ENCODE measurements at places on chromosomes 12 and 14.
A peak's percentile ranks its signal among the peaks of the same experiment; 100 is the strongest.

- no peak for DNase-seq
Measured at GRCh38 chr14:67734675-67735074, 33.0 kb downstream of the RDH12 start.

DNA sequence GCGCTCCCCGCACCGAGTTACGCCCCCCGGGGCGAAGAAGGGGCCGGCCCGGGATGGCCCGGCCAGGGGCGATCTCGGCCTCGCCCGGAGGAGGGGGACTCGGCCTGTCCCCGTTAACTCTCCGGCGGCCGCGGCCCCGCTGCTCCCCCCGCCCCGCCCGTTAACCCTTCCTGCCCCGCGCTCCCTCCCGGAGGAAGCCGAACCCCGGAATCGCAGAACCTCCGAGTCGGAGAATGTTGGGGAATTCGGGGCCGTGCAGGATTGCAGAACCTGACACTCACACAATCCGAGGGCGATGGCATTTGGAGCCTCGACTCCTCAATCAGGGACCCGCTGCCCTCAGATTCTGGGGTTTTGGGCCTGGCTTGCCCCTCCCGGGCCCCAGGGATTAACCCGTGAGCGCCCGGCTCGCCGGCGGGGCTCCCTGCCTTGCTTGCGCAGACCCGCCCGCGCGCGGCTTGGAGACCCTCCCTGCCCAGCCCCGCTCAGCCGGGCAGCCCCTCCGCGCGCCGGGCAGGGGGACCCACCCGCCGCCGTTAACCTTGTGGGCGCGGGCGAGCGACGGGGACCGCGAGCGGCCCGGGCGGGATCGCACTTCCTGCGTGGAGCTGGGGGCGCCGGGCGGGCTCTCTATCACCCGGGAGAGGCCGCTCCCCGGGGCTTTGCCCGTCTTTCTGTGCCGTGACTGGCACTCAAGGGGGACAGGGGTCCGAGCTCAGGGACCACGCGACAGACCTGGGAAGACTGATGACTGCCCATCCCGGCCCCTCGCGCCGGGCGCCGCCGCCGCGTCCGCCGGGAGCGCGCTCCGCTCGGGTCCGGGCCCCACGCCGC lies 18.8 kb downstream of the BEGAIN start:
- DNase-seq = no peak

DNA sequence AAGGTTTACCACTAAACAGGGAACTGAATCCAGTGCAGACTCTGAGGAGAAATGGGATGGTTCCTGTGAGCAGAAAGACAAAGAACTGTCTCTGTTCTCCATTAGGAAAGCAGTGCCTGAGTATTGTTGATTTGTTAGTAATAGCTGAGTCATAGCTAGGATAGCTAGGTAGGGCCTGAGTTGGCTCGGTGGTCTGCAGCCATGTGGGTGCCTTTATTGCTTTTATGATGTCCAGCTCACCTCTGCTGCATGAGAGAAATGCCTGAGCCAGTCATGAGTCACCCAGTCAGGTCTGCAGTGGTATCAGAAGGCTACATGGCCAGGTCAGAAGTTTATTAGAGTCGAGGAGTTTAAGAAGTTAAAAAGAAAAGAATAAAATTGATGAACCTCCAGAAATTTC lies 24.2 kb downstream of the TRHDE start:
- DNase-seq = no peak

DNA sequence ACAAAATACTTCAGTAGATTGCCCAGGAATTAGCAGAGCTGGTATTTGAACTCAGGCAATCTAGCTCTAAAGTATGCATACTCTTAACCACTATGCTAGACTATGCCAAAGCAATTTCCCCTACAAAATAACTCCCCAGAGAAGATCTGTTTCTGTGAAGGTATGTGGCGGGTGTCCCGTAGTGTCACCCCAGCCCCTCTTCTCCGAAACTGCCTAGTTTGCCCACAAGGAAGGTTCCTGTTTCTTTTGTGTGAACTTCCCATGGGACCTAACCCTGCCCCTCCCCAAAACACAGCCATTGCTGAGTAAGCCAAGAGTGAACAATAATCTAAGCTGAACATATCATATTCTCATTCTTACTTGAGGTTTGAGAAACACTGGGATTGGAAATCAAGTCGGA lies 15.5 kb upstream of the RAP1B start:
- no peak for DNase-seq

- DNase-seq = peak; percentile 43
Measured at GRCh38 chr12:123388177-123388950, 4.4 kb downstream of the KMT5A start.

- DNase-seq = no peak
Measured at GRCh38 chr12:47954467-47955045, 8.8 kb upstream of the TMEM106C start.

- DNase-seq = no peak
Measured at GRCh38 chr12:108685469-108686260, 45.7 kb downstream of the CORO1C start.

- DNase-seq = no peak
Measured at GRCh38 chr14:105531894-105532623, 5.7 kb downstream of the TMEM121 start.

GRCh38 chr14:77116172-77116817 lies 18.2 kb downstream of the CIPC start:
- DNase-seq = no peak

- DNase-seq = no peak
Measured at GRCh38 chr14:94646481-94646880, 34.3 kb downstream of the SERPINA3 start.

GRCh38 chr14:75369506-75369905 lies 58.3 kb upstream of the JDP2 start:
- no peak for DNase-seq

DNA sequence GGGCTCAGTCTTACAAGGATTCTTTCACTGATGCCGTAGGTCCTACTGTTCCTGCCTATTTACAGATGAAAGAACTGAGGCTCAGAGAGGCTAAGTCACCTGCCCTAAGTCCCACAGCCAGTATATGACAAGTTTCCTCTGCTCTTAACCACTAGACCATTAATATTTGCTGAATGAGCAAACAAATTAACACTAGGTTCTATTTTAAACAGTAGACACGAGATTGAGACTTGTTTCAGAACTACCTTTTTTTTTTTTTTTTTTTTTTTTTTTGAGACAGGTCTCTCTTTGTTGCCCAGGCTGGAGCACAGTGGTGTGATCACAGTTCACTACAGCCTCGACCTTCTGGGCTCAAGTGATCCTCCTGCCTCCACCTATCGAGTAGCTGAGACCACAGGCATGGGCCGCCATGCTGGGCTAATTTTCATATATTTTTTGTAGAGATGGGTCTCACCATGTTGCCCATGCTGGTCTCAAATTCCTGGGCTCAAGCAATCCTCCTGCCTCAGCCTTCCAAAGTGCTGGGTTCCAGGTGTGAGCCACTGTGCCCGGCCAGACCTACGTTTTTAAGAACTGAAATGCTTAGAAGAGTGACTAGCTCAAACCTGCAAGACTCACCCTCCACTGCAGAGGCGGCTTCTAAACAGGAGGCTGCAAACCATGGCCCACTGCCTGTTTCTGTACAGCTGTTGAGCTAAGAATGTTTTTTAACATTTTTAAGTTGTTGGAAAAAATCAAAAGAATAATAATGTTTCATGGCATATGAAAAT lies 12.9 kb downstream of the SYNE3 start:
- DNase-seq = no peak

DNA sequence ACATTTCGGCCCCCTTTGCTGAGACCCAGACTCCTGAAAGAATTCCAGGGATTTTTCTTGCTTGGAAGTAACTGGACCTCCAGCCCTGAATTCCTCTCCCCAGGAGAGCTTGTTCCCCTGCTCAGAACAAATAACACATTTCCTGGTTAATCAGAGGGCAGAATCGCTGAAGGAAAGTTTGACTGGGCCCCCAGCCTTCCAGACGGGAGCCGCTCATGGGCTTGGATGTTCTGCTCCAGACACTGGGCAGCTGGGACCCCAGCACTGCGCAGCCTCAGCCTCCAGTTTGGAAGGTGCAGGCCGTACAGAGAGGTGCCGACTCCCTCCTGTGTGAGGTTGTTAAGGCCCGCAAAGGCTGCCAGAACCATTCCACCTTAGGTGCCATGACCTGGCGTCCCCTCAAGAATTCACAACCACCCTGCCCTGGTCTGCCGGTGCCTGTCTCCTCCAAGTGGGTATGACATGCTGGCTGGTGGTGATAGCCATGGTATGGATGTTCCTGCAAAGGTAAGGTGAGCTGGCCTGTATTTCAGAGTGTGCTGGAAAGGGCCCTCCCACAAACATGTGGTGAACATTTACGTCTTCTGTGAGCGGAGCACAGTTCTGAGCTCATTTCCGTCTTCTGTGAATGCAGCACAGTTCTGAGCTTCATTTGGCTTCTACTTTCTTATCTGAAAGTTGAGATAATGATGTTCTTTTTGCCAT lies 5.1 kb upstream of the LTBP2 start:
- DNase-seq = no peak

DNA sequence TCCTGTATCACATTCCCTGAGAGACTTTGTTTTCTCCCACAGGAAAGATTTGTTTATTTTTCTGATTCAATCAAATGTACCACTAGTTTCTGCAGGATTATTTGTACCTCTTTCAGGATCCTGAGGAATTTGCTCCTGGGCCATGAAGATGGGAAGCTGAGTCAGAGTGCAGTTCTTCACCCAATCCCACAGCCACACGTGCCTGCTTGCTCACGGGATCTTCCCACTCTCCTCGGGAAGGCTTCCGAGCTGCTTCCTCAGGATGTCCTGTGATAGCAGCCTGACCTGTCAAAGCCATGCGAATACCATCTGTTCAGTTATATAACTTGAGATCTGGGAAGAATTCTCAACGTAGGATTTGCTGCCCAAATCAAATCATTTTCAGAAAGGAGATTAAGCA lies 41.8 kb upstream of the HIF1A start:
- no peak for DNase-seq

DNA sequence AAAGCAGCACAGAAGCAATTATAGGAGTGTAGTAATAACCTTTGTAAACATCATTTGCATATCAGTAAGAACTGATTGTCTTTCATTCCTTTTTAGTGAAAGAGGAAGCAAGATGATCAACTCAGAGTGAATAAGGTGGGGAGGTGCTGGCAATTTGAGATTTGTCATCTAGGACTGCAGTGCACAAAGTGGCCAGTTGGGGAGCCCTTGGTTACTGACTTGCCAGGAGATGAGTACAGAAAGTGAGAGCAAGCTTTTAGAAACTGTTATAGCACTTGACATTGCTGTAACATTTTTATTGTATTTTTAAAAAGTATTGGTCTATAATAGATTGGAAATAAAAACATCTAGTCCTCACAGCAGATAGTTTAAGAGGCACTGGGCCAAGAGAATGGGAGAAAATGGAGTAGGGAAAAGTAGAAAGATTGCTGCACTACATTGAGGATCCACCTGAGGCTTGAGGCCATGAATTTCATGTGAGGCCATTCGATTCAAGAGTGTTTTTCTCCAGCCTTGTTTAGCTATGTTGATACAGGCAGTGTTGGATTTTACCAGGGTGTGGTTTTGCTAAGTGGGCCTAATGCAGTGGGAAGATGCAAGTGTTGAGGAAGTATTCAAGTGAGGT lies 98.2 kb downstream of the SNAPC1 start:
- DNase-seq = peak; percentile 37

- no peak for DNase-seq
Measured at GRCh38 chr12:113040722-113041171, 15.8 kb upstream of the DTX1 start.

- no peak for DNase-seq
Measured at GRCh38 chr14:98666545-98666944, 605.5 kb downstream of the BCL11B start.

GRCh38 chr14:96380735-96381134 lies 11.2 kb upstream of the AK7 start:
- no peak for DNase-seq

GRCh38 chr14:72679141-72679535 lies 214.8 kb downstream of the DPF3 start:
- no peak for DNase-seq

DNA sequence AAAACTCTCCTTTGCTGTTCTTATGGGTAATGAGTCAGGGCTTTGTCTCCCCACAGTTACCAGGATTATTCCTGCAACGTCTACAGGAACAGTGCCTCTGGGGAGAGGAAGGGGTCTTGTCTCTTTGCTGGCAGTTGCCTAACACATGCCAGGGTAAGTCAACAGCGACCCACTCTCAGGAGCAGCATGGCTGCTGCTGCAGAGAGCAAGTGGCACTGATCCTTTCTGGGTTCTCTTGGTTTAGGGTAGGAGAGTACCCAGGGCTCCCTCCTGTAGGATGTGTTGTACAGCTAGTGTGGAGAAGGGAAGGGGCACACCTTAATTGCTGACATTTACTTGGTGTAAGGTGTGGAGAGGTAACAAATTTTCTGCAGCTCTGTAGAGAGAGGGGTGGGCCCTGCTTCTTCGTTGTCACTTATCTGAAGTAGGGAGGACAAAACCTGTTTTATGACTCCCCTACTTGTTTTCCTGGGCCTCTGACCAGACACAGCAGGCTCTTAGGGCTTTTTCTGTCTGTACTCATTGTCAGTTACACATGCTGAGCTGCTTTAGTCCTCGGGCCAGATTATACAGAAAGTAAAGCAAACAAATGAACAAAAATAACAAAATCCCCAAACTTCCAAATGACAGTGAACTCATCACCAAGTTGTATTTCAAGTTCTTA lies 168.2 kb downstream of the ACSS3 start:
- no peak for DNase-seq

DNA sequence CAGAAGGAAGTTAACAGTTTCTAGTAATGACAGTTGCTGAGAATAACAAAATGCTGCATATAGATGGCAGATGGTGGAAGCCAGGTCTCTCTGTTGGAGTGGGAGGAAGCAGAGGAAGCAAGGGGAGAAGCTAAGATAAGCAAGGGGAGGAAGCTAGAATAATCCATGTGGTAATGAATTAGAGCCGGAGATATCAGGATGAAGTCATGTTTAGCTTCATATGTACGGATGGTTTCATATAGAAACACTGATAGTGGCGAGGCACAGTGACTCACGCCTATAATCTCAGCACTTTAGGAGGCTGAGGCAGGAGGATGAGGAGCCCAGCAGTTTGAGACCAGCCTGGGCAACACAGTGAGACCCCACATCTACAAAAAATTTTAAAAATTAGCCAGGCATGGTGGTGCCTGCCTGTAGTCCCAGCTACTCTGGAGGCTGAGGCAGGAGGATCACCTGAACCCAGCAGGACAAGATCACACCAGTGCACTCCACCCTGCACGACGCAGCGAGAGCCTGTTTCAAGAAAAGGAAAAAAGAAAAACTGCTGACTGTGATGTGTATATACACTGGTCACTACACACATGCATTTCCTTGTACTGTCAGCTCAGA lies 49.2 kb downstream of the ANAPC7 start:
- DNase-seq = no peak

DNA sequence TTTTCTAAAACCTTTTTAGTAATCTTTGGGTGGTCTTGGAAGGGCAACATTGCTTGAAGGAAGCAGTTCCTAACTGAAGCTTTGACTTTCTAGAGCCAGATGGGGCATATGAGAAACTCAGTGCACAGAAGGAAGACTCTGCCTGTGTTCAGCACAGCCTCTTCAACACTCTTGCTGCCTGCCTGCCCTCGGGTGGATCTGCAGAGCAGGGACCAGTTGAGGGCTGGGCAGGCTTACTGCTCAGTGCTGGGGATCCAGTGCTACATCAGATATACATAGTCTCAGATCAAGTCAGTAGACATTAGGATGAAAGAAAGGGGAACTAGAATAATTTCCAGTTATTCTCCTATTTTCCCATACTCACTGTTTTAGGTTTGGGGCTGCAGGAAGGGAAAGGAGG lies 29.5 kb upstream of the TMX1 start:
- no peak for DNase-seq

All from activated T-helper 1 cell treated with anti-CD3 and anti-CD28 coated beads, Interleukin-2, amount 50 U/mL, for 16 hours (primary cell).